ENCODE measurements at places on chromosomes 3 and 15. TPM values are rescaled to one million over a fixed set of nuclear protein-coding genes. Genes with fewer than 3 reads are reported as not detected.

TEX264 gene
- 24.7 TPM for total RNA-seq

HDC gene
- 3.5 TPM for total RNA-seq

DNA sequence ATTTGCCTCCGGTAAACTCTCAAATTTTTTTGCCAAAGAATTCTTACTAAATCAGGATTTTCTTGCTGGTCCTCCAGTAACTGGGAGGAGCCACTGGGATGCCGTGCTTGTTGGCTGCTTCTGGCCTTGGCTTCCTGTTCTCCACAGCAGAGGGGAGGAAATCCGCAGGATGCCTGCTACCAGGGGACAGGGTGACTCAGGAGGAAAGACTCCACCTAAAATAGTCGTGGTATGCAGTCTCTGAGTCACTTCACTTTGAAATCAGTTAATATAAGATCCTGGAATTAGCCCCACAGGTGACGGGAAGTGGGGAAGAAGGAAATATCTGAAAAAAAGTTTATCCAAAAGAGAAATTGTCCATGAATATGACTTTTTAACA is 6.5 kb upstream of the TM4SF18 start:
- no peak overlapping the region for H3K4me3 ChIP-seq
- no peaks in the 10 kb centered on the region for H3K27me3 ChIP-seq
- H3K36me3 ChIP-seq, result no peaks in the 10 kb centered on the region
- no peak for DNase-seq
- peak overlapping the region; percentile 62 for H3K27ac ChIP-seq
- no peaks in the 10 kb centered on the region for H3K4me1 ChIP-seq

DNA sequence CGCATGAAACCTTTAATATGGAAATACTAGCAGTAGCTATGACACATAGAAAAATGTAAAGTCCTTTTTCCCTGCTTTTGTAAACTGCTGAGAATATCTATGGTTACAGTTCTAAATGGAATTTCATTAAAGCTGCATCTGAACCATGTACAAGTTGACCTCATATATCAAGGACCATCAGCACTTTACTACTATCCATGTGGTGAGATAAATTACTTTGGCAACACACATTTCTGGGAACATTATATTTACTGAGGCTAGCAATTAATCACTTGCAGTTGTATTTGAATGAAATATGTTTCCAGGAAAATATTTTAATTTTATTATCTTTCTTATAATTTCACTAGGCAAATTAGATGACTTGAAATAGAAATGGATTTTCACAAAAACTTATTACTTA is 545.5 kb downstream of the NAALADL2 start:
- H3K27ac ChIP-seq, result no peak overlapping the region
- H3K27me3 ChIP-seq, result no peaks in the 10 kb centered on the region
- no peaks in the 10 kb centered on the region for H3K36me3 ChIP-seq
- no peaks in the 10 kb centered on the region for H3K4me1 ChIP-seq

GRCh38 chr3:82080261-82080660 is 318.8 kb upstream of the GBE1 start:
- no peaks in the 10 kb centered on the region for H3K4me1 ChIP-seq
- no peak for DNase-seq
- no peak overlapping the region for H3K27ac ChIP-seq
- H3K36me3 ChIP-seq, result no peaks in the 10 kb centered on the region

GRCh38 chr15:63877713-63878271 is 44.0 kb upstream of the HERC1 start:
- H3K4me3 ChIP-seq, result no peak overlapping the region
- DNase-seq, result no peak

- no peak overlapping the region for H3K4me3 ChIP-seq
- no peaks in the 10 kb centered on the region for H3K27me3 ChIP-seq
- no peak for DNase-seq
- no peaks in the 10 kb centered on the region for H3K4me1 ChIP-seq
Measured at GRCh38 chr3:139358841-139359562, 15.2 kb downstream of the MRPS22 start.

- peaks cover 10% of the 10 kb centered on the region for H3K4me1 ChIP-seq
- H3K36me3 ChIP-seq, result no peaks in the 10 kb centered on the region
- no peak for DNase-seq
- no peak overlapping the region for H3K27ac ChIP-seq
Measured at GRCh38 chr3:125059488-125060245, 3.9 kb upstream of the HEG1 start.

AP3B2 gene
- 19.3 TPM for total RNA-seq

DNA sequence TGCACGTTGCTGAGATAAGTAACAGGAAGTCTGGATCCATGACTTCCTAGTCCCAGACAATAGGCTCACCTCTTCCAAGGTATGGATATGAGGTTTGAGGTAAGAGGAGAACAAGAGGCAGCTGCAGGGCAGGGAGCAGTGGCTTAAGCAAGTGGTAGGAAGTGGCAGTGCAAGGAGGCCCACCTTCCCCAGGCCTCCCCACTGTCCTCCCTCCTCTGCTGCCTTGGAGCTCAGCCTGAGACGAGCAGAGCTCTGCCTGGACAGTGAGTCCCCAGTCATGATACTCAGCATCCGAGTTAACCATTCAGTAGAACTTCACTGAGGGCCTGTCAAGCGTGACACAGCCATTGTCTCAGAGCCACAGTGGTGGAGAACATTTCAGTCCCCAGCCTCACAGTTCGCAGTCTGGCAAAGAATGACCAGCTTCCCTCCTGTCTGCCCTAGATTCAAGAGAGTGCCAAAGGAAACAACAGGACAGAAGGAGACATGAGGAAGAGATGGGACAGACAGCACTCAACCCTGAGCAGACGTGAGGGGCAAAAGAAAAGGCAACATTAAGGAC is 41.4 kb upstream of the BOC start:
- H3K4me3 ChIP-seq, result no peak overlapping the region
- DNase-seq, result no peak
- H3K27ac ChIP-seq, result no peak overlapping the region
- no peaks in the 10 kb centered on the region for H3K27me3 ChIP-seq
- peaks cover 16% of the 10 kb centered on the region for H3K4me1 ChIP-seq
- H3K36me3 ChIP-seq, result no peaks in the 10 kb centered on the region

DNA sequence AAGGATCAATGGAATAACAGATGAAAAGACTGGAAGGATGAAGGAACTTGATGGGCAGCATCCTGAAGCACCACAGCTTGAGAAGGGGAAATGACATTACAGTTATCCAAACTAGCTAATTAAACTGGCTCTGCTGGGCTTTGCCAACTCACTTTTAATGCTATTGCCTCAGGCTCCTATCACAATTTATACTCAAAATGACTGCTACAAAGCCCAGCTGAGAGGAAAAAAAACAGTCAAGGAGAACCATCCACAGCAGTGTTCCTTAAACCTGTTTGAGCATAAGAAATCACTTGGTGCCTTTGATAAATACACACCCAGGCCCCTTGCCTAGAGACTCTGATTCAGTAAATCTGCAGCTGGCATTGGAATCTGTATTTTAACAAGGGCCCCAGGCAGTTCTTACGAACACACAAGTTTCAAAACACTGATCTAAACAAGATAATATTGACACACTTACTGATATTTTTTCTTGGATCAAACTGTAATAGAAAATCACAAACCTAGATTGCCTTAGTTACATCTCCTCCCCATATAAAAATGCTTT is 85.8 kb downstream of the MB21D2 start:
- H3K36me3 ChIP-seq, result no peaks in the 10 kb centered on the region
- peaks cover 8% of the 10 kb centered on the region for H3K4me1 ChIP-seq
- H3K4me3 ChIP-seq, result no peak overlapping the region
- no peak for DNase-seq
- no peaks in the 10 kb centered on the region for H3K27me3 ChIP-seq

CHRNA7 gene
- total RNA-seq, result 4.4 TPM

ANKUB1 gene
- total RNA-seq, result 1.8 TPM

GRCh38 chr3:133393691-133394474 is 6.0 kb upstream of the BFSP2 start:
- H3K27ac ChIP-seq, result no peak overlapping the region
- no peak overlapping the region for H3K4me3 ChIP-seq
- no peak for DNase-seq
- H3K36me3 ChIP-seq, result peaks cover 38% of the 10 kb centered on the region
- H3K27me3 ChIP-seq, result no peaks in the 10 kb centered on the region
- H3K4me1 ChIP-seq, result peaks cover 11% of the 10 kb centered on the region

TTC21A gene
- 5.3 TPM for total RNA-seq

DNA sequence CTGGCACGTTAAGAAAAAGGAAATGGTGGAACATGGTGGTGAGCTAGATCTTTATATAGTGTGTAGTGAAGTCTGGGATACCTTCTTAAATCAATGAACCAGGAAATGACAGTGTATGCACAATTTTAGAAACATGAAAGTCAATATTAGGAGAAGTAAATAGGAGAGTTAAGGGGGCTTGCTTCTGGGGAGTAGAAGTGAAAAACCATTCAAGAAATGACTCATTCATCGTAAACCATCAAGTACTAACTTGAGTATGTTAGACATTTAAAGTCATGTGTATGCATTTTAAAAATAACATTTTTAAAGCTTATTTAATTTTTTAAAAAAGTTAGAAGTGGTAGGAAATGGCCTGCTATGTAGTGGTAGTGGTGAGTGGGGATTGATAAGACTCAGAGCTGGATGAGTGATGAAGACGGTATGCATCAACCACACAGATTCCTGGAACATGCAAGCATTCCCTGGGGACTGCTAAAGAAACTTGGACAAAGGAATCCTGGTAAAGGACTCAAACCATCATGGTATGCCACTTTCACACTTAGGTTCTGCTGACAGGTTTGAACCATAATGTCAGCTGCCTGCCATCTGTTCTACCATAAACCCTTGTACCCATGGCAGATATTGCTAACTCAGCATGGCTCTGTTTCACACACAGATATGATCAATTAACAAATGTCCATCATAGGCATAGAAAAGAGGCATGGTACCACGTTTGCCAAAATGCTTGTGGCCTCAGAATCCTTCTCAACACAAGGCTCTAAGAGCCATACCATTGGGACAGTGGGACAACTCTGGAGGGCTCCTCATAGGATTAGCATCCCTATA is 28.9 kb upstream of the MITF start:
- no peaks in the 10 kb centered on the region for H3K27me3 ChIP-seq
- no peaks in the 10 kb centered on the region for H3K36me3 ChIP-seq
- no peak overlapping the region for H3K4me3 ChIP-seq
- H3K4me1 ChIP-seq, result no peaks in the 10 kb centered on the region

GRCh38 chr3:63395960-63396359 is 117.9 kb downstream of the SYNPR start:
- no peak for DNase-seq
- H3K27ac ChIP-seq, result no peak overlapping the region
- no peaks in the 10 kb centered on the region for H3K27me3 ChIP-seq
- no peak overlapping the region for H3K4me3 ChIP-seq
- no peaks in the 10 kb centered on the region for H3K4me1 ChIP-seq

DNA sequence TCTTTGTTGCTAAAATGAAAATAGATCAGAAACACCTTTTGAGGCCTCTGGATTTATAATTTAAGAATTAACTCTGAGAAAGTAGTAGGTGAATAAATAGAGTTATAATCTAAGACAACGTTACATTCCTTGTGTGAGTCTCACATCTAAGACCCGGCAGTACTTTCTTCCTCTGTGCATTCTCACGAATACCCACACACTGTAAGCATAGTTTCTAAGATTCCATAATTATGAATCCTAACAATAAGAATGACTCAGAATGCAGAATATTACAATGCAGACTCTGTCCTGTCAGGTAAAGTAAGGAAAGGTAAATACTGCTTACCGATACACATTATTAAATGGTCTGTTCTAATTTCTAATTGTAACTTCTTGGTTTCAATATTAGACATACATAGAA is 257.7 kb upstream of the CNTN6 start:
- H3K4me3 ChIP-seq, result no peak overlapping the region
- H3K36me3 ChIP-seq, result no peaks in the 10 kb centered on the region
- no peak for DNase-seq
- H3K27ac ChIP-seq, result no peak overlapping the region

- no peaks in the 10 kb centered on the region for H3K36me3 ChIP-seq
- H3K27ac ChIP-seq, result no peak overlapping the region
- no peak for DNase-seq
- no peaks in the 10 kb centered on the region for H3K4me1 ChIP-seq
- H3K4me3 ChIP-seq, result no peak overlapping the region
Measured at GRCh38 chr3:45273681-45274515, 47.8 kb upstream of the TMEM158 start.

CXCR6 gene
- 0.30 TPM for total RNA-seq

DNA sequence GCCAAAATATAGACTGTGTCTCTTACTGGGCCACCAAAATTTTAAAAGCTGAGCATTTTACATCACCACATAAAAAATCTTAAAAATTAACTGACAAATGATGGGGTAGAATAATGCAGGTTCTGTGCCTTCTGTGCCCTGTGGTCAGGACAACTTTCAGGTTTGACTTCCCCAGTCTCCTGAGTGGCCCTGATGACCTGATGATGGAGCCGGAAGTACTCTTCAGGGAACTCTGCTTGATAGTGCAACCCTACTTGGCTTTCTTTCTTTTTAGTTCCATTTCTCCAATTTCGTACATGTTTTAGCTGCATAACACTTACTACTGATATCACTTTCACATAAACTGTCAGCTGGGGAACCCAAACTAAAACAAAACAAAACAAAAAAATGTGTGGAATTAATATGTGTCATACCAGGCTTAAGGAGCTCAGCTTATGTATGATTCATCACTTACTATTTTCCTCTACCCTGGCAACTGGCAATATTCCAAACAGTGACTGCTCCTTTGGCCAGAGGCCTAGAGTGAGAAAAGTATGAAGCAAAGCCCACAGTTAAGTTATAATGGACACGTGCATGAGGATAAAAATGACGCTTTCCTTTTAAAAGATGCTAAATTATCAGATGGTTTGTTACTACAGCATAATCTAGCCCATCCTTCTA is 194.3 kb downstream of the BCHE start:
- H3K27me3 ChIP-seq, result no peaks in the 10 kb centered on the region
- H3K4me3 ChIP-seq, result no peak overlapping the region
- no peak for DNase-seq

DNA sequence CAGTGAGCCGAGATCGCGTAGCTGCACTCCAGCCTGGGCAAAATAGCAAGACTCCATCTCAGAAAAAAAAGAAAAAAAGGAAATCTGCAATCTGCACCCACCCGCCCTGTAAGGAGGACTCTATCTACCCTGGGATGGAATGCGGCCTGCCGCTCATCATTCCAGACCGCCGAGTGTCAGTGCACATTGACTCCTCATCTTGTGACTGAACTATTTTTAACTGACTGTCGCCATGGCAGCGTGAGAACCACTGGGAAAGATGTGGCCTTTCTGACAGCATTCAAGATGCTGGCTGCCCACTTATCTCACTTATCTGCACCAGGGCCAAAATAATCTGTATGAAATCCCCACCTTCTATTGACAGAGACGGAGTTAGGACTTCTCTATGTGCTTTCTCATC is 38.8 kb upstream of the ANKRD34C start:
- no peaks in the 10 kb centered on the region for H3K36me3 ChIP-seq
- no peaks in the 10 kb centered on the region for H3K27me3 ChIP-seq
- no peak overlapping the region for H3K27ac ChIP-seq
- DNase-seq, result peak; percentile 49
- no peak overlapping the region for H3K4me3 ChIP-seq

C3orf70 gene
- 26.4 TPM for total RNA-seq

GRCh38 chr15:77870195-77871065 is 207.1 kb downstream of the TBC1D2B start:
- H3K36me3 ChIP-seq, result no peaks in the 10 kb centered on the region
- no peak overlapping the region for H3K27ac ChIP-seq
- no peaks in the 10 kb centered on the region for H3K27me3 ChIP-seq
- DNase-seq, result peak; percentile 69

RPP14 gene
- 13.5 TPM for total RNA-seq

- no peaks in the 10 kb centered on the region for H3K27me3 ChIP-seq
- no peaks in the 10 kb centered on the region for H3K4me1 ChIP-seq
- no peak overlapping the region for H3K4me3 ChIP-seq
- no peak overlapping the region for H3K27ac ChIP-seq
- no peak for DNase-seq
Measured at GRCh38 chr3:17213102-17213501, 328.3 kb downstream of the PLCL2 start.

NANOGP8 gene
- 0.61 TPM for total RNA-seq

All from spinal cord (tissue), 10 donors.